ENCODE measurements at places on chromosomes 6 and 20.

- H3K36me3 ChIP-seq, result peaks cover 4% of the 10 kb centered on the region
- H3K27ac ChIP-seq, result peak overlapping the region; percentile 99
- H3K4me3 ChIP-seq, result no peak overlapping the region
- H3K4me1 ChIP-seq, result peaks cover 61% of the 10 kb centered on the region
- H3K27me3 ChIP-seq, result no peaks in the 10 kb centered on the region
Measured at GRCh38 chr20:1934721-1935573, 39.7 kb downstream of the SIRPA start.

- H3K27me3 ChIP-seq, result peaks cover 87% of the 10 kb centered on the region
- peak; percentile 93 for DNase-seq
- H3K27ac ChIP-seq, result peak overlapping the region; percentile 70
- H3K4me3 ChIP-seq, result peak overlapping the region; percentile 50
Measured at GRCh38 chr20:40689943-40690835, 1.2 kb upstream of the MAFB start.

- H3K4me1 ChIP-seq, result peaks cover 8% of the 10 kb centered on the region
- no peaks in the 10 kb centered on the region for H3K36me3 ChIP-seq
- DNase-seq, result peak; percentile 23
- H3K27ac ChIP-seq, result no peak overlapping the region
Measured at GRCh38 chr6:107118976-107119375, 3.7 kb upstream of the BEND3 start.

GRCh38 chr6:159151266-159151855, 17.8 kb upstream of the FNDC1 start:
- no peaks in the 10 kb centered on the region for H3K27me3 ChIP-seq
- H3K4me3 ChIP-seq, result no peak overlapping the region
- H3K36me3 ChIP-seq, result no peaks in the 10 kb centered on the region
- H3K4me1 ChIP-seq, result no peaks in the 10 kb centered on the region
- peak; percentile 59 for DNase-seq
- no peak overlapping the region for H3K27ac ChIP-seq

- no peaks in the 10 kb centered on the region for H3K36me3 ChIP-seq
- DNase-seq, result no peak
- H3K4me1 ChIP-seq, result peaks cover 18% of the 10 kb centered on the region
- no peaks in the 10 kb centered on the region for H3K27me3 ChIP-seq
Measured at GRCh38 chr20:31840906-31841816, 4.2 kb downstream of the FOXS1 start.

- H3K36me3 ChIP-seq, result no peaks in the 10 kb centered on the region
- H3K27me3 ChIP-seq, result no peaks in the 10 kb centered on the region
- no peak for DNase-seq
- H3K27ac ChIP-seq, result no peak overlapping the region
Measured at GRCh38 chr6:154605882-154606370, 95.4 kb upstream of the CNKSR3 start.

DNA sequence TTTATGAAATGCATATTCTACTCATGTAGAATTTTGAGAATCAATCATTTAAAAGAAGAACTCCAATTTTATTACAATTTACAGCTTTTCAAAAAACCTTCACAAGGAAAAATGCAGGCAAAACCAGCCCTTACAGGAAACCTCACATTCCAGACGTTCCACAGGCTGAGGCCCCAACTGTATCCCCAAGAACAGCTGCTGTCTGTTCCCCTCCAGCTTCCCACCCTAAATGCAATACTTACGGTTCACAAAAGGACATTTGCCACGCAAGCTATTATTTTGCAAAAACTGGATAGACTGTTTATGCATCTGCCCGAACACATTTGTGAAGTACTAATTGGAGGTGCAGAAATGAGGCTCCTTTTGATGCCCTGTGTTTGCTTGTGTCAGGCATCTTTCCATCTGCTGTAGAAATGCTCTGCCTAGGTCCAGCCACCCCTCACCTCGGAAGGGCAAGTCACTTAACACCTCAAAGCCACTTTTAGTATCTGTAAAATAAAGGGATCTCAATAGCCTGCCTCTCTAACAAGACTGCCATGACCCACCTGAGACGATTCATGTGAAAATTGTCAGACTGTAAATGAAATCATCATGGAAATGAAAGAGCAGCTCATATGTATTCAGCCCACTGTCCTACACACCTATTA, 26.5 kb downstream of the PDE10A start:
- DNase-seq, result peak; percentile 88
- H3K4me1 ChIP-seq, result peaks cover 21% of the 10 kb centered on the region
- H3K27me3 ChIP-seq, result no peaks in the 10 kb centered on the region
- H3K36me3 ChIP-seq, result no peaks in the 10 kb centered on the region

GRCh38 chr20:23143098-23143497, 57.0 kb upstream of the CD93 start:
- H3K27me3 ChIP-seq, result no peaks in the 10 kb centered on the region
- no peak overlapping the region for H3K4me3 ChIP-seq
- H3K4me1 ChIP-seq, result peaks cover 6% of the 10 kb centered on the region
- peak; percentile 37 for DNase-seq
- no peaks in the 10 kb centered on the region for H3K36me3 ChIP-seq

GRCh38 chr6:3455569-3456394, 1.1 kb downstream of the SLC22A23 start:
- H3K4me3 ChIP-seq, result peak overlapping the region; percentile 53
- H3K27ac ChIP-seq, result no peak overlapping the region
- no peak for DNase-seq
- peaks cover 21% of the 10 kb centered on the region for H3K4me1 ChIP-seq
- H3K27me3 ChIP-seq, result peaks cover 6% of the 10 kb centered on the region

DNA sequence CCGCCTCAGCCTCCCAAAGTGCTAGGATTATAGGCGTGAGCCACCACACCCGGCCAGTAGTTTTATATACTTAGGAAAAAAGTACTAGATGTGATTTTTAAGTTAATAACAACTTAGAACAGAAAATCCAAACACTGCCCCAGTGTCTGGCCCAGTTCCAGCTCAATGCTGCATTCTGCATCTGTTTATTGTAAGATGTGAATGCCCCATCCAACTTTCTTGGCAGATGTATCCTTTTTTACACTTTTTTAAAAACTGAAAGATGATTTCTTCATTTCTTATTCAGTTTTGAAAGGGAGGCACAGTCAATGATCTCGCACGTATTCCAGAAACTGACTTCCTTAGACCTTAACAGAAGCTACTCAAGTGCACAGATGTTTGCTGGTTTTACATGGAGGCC, 85.6 kb upstream of the SRSF6 start:
- H3K4me3 ChIP-seq, result no peak overlapping the region
- no peak overlapping the region for H3K27ac ChIP-seq
- no peaks in the 10 kb centered on the region for H3K36me3 ChIP-seq

- DNase-seq, result no peak
- H3K27ac ChIP-seq, result no peak overlapping the region
- no peaks in the 10 kb centered on the region for H3K36me3 ChIP-seq
Measured at GRCh38 chr6:31908791-31909190, 6.9 kb upstream of the ZBTB12 start.

DNA sequence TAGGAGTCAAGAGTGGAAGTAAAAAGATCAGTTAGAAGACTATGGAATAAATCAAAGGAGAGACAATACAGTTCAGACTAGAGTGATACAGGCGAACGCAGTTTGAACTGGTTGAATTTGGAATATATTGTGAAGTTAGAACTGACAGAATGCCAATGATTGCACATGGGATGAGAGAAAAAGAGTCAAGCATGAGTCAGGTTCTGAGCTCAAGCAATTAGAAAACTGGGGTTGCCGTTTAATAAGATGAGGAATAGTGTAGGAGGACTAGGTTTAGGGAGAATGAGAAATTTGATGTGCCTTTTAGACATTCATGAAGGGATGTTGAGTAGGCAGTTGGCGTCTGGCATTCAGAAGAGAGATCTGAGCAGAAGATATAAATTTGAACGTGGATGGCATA, 8.0 kb downstream of the RNF217 start:
- no peak overlapping the region for H3K27ac ChIP-seq
- peaks cover 4% of the 10 kb centered on the region for H3K36me3 ChIP-seq
- no peak overlapping the region for H3K4me3 ChIP-seq
- no peak for DNase-seq

GRCh38 chr6:18785810-18786490, 398.8 kb downstream of the RNF144B start:
- H3K4me1 ChIP-seq, result no peaks in the 10 kb centered on the region
- DNase-seq, result no peak

GRCh38 chr20:15045246-15045645, 707.8 kb upstream of the FLRT3 start:
- H3K36me3 ChIP-seq, result no peaks in the 10 kb centered on the region
- no peak overlapping the region for H3K4me3 ChIP-seq
- H3K4me1 ChIP-seq, result no peaks in the 10 kb centered on the region

DNA sequence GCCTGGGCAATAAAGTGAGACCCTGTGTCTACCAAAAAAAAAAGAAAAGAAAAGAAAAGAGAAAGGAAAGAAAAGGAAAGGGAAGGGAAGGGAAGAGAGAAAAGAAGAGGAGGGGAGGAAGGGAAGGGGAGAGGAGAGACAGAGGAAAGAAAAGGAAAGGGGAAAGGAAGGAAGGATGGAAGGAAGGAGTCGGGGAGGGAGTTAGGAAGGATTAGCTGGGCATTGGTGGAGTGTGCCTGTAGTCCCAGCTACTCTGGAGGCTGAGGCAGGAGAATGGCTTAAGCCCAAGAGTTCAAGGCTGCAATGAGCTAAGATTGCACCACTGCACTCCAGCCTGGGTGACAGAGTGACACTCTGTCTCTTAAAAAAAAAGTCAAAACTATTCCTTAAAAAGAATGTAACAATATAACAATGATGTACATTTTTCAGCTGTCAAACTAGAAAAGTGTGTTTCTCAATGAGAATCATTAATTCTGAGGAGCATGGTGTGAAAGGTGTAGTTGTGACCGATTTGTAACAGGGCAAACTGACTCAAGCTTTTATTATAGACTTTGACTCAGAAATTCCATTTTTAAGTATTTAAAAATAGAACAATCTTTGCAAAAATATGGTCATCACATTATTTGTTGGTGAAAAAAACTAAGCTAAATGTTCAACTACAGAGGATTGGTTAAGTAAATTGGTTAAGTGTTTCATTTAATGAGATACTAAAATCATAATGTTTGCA, 14.7 kb downstream of the SNRPB start:
- H3K4me3 ChIP-seq, result no peak overlapping the region
- peaks cover 12% of the 10 kb centered on the region for H3K36me3 ChIP-seq
- no peaks in the 10 kb centered on the region for H3K4me1 ChIP-seq
- no peak overlapping the region for H3K27ac ChIP-seq
- H3K27me3 ChIP-seq, result peaks cover 2% of the 10 kb centered on the region

GRCh38 chr6:155314773-155315515, 660 bp upstream of the TFB1M start:
- peak overlapping the region; percentile 77 for H3K27ac ChIP-seq
- no peaks in the 10 kb centered on the region for H3K27me3 ChIP-seq
- no peaks in the 10 kb centered on the region for H3K4me1 ChIP-seq
- H3K4me3 ChIP-seq, result peak overlapping the region; percentile 52

DNA sequence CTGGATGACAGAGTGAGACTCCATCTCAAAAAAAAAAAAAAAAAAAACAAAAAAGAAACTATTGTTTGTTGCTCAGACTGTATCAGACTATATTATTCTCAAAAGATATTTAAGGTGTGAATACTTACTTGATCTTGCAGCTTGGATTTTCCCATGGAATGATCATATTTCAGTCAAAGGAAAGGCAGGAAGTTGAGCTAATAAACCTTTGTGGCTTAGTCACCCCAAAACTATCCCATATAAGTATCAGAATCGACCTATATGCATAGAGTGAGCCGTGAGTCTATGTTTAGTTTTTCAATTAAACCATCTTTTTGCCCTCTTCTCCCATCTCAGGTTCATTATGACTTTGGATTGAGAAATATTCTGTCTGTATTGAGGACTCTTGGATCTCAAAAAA, 152.6 kb downstream of the DNAH8 start:
- H3K4me3 ChIP-seq, result no peak overlapping the region
- H3K36me3 ChIP-seq, result no peaks in the 10 kb centered on the region
- H3K27ac ChIP-seq, result no peak overlapping the region
- H3K4me1 ChIP-seq, result no peaks in the 10 kb centered on the region
- no peaks in the 10 kb centered on the region for H3K27me3 ChIP-seq

DNA sequence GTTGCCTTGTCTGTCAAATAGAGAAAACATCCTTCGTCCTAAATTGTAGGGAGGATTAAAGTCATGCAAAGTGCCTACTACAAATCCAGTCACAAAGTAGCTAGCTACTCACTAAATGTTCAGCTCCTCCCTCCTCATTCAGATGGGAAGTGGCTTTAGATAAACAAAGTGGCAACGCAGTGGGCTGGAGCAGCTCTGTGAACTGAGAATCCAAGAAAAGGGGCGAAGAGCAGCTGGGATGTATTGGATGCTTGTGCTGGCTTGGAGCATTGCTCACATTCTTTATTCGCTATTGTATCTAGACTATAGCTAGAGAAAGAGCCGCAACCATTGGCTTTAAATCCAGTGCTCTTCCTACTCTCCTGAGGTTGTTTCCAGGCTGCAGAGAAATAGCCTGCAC, 10.3 kb downstream of the MOG start:
- H3K27me3 ChIP-seq, result no peaks in the 10 kb centered on the region
- no peaks in the 10 kb centered on the region for H3K36me3 ChIP-seq
- peak overlapping the region; percentile 92 for H3K27ac ChIP-seq
- peak; percentile 20 for DNase-seq

DNA sequence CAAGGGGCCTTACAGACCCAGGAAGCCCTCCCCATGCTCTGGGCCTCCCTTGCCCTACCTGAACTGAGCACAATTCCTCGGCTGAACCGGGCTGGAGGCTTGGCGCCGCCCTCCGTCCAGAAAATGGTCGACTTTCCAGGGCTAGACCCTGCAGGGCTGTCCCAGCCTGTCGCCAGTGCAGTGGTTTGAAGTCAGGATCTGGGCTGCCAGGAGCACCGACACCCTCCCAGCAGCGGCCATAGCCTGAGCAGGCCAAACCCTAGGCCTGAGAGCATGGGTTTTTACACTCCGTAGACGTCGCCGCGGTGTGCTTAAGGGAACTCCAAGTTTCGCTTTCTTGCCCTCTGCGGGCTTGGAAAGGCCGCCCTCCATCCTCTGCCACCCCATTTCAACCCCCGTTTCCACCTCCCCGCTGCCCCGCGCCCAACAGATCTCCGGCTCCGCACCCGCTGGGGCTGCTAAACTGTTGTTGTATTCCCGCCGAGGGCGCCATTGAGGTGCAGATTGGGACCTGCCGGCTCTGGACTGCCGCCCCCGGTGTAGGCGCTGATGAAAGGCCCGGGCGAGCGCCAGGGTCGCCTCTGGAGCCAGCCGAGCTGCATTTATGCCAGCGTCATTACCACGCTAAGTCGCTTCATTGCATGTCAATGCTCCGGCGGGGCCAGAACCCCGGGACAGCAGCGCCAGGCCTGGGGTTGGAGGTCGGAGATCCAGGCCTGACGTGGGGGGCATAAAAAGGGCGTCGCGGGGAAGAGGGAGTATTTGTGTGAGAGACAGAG, 2.2 kb upstream of the TFAP2A start:
- peak overlapping the region; percentile 9 for H3K4me3 ChIP-seq
- peaks cover 1% of the 10 kb centered on the region for H3K4me1 ChIP-seq
- no peaks in the 10 kb centered on the region for H3K36me3 ChIP-seq
- H3K27me3 ChIP-seq, result peaks cover 100% of the 10 kb centered on the region
- no peak overlapping the region for H3K27ac ChIP-seq
- DNase-seq, result no peak

GRCh38 chr20:9250511-9250910, 181.6 kb downstream of the PLCB4 start:
- no peak for DNase-seq
- H3K4me3 ChIP-seq, result no peak overlapping the region
- H3K27ac ChIP-seq, result no peak overlapping the region
- no peaks in the 10 kb centered on the region for H3K36me3 ChIP-seq
